Esophagus squamous epithelium (tissue), 5 donors: ENCODE measurements at places on chromosomes 5 and 9. TPM values are rescaled to one million over a fixed set of nuclear protein-coding genes. Genes with fewer than 3 reads are reported as not detected.

DNA sequence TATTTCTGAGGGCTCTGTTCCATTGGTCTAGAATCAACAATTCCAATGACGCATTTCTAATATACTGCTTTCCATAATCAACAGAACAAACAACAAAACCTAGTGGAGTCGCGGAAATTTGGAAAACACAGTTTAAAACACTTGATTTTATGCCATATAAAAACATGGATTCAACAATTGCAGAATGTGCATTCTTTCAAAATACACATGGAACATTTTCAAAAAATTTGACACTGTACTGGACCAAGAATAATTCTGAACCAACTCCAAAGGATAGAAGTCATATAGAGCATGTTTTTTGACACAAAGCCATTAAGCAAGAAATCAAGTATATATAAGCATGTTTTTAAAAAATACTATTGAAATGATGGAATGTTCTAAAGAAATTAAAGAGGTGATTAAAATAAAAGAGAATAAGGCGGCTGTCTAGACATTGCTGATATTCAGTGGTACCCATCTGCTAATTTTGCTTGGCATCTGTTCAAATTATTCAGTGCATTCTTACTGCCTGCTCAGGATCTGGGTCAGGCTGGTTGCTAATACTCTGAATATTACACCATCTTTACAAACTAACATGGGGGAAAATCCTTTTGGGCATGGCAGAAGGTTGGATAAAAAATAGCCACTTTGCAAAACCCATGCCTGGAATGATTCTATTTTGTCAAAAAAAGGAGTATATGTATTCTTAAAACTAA is 221.3 kb downstream of the NPR3 start:
- no peaks in the 10 kb centered on the region for H3K36me3 ChIP-seq
- no peak for DNase-seq
- no peak overlapping the region for H3K4me3 ChIP-seq

GRCh38 chr5:108753877-108754276 is 6.2 kb downstream of the FER start:
- H3K4me1 ChIP-seq, result peaks cover 44% of the 10 kb centered on the region
- H3K36me3 ChIP-seq, result no peaks in the 10 kb centered on the region
- H3K27ac ChIP-seq, result no peak overlapping the region
- no peak overlapping the region for H3K4me3 ChIP-seq
- no peaks in the 10 kb centered on the region for H3K27me3 ChIP-seq

DNA sequence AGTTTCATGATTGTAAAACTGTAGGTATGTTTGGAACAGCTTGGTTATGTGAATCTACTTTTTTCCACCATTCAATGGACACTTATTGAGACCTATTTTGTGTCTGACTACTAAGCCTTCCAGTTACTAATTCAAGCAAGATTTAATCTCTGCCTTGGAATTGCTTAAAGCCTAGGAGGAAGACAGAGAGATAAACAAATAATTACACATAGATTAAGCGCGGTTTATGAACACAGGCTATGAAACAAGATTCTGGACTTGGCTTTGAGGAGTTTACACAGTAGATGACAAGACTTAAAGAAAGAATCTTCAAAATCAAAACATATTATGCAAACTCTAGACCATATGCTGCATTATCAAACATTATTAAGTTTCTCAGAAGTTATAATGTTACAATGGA is 340.4 kb downstream of the RASEF start:
- no peak overlapping the region for H3K4me3 ChIP-seq
- H3K27ac ChIP-seq, result no peak overlapping the region
- no peaks in the 10 kb centered on the region for H3K4me1 ChIP-seq
- no peaks in the 10 kb centered on the region for H3K36me3 ChIP-seq
- H3K27me3 ChIP-seq, result no peaks in the 10 kb centered on the region
- DNase-seq, result no peak

DNA sequence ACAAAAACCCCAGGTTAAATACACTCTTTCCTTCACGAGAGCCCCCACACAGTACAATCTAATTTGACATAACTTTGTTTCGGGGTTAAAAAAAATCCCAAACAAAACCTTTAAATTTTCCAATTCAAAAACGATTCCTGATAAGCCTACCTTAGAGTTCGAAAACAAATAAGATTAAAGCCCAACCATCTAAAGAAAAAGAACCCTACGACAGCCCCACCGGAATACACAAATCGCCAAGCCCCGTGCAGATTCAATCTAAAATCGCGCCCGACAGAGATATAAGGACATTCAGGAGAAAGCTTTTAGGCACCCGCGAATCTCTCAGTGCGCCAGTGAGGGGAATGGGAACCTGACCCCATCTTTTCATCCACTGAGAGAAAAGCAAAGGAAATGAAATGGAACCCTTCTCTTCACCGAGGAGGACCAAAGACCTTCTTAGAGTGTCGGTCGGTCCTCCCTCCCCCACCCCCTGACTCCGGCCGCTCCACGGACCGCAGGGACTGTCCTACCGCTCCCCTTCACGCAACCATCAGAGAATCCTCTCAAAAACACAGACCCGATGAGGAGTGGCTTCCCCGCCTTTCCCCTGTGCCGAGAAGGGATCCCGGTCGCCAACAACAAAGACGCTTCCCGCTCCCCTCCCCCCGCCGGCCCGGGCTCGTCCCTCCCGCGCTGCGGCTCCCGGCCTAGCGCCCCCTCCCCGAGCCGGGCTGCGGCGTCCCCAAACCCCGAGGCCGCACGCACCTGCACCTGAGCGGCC is 925 bp downstream of the ABHD17B start:
- H3K36me3 ChIP-seq, result no peaks in the 10 kb centered on the region
- peak overlapping the region; percentile 85 for H3K4me3 ChIP-seq
- H3K4me1 ChIP-seq, result peaks cover 10% of the 10 kb centered on the region
- H3K27ac ChIP-seq, result peak overlapping the region; percentile 94

DNA sequence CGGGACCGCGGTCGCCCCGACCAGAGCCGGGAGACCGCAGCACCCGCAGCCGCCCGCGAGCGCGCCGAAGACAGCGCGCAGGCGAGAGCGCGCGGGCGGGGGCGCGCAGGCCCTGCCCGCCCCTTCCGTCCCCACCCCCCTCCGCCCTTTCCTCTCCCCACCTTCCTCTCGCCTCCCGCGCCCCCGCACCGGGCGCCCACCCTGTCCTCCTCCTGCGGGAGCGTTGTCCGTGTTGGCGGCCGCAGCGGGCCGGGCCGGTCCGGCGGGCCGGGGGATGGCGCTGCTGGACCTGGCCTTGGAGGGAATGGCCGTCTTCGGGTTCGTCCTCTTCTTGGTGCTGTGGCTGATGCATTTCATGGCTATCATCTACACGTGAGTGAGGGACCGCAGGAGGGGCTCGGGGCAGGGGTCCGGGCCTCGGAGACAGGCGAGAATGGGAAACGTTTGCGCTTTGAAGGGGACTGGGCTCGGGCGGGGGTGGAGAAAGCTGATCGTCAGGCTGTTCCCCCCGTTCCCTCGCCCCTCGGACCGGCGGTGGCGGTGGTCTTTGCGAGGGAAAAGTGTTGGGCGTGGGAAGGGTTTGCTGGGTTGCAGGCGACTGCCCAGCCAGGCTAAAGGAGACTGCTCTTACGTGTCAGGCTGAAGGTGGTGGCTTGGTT is 457 bp downstream of the UGCG start:
- H3K27ac ChIP-seq, result peak overlapping the region; percentile 97
- H3K27me3 ChIP-seq, result no peaks in the 10 kb centered on the region
- peaks cover 37% of the 10 kb centered on the region for H3K4me1 ChIP-seq

GRCh38 chr5:92665506-92665905 is 915.5 kb downstream of the NR2F1-AS1 start:
- no peak for DNase-seq
- no peaks in the 10 kb centered on the region for H3K36me3 ChIP-seq
- no peak overlapping the region for H3K4me3 ChIP-seq
- H3K27me3 ChIP-seq, result no peaks in the 10 kb centered on the region
- no peaks in the 10 kb centered on the region for H3K4me1 ChIP-seq
- no peak overlapping the region for H3K27ac ChIP-seq

DNA sequence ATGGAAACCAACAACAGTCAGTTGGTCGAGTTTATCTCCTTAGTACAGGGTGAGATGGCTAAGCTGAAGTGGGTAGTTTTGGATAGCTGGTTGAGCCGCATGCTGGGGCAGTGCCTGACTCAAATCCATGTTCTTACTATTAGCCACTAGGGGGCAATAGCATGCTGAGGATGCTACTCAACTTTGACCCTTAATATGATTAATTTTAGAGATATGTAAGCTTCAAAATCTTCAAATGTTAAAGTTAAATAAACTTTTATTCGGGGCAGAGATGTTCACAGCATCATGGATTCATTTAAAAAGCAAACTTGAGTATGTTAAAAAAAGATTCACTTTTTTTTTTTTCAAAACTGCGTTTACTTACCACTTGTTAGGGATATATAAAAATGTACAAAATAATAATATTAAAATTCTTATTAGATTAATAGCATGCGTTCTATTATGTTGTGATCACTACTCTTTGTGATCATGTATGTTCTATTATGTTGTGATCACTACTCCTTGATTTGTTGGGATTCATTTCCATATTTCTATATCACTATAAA is 57.0 kb downstream of the C9orf153 start:
- H3K36me3 ChIP-seq, result no peaks in the 10 kb centered on the region
- no peak for DNase-seq
- H3K4me3 ChIP-seq, result no peak overlapping the region
- no peaks in the 10 kb centered on the region for H3K4me1 ChIP-seq
- no peak overlapping the region for H3K27ac ChIP-seq
- H3K27me3 ChIP-seq, result no peaks in the 10 kb centered on the region

DNA sequence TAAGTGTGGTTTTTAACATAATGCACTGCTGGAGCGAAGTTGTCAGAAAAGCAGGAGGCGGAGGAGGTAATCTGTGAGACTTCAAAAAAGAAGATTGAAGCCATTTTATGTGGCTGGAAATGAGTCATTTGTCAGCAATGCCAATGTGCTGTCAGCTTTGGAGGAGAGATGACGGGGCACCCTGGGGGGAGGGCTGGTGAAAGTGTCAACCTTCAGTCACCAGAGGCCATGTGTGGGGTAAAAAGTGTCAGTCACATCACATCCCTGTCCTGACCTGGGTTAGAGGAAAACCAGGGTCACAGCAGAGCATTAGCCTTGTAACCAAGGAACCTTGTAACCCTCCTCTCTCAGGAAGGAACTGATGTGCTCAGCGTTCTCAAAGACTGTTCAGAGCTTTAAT is 59.1 kb downstream of the TLR4 start:
- no peak overlapping the region for H3K4me3 ChIP-seq
- no peaks in the 10 kb centered on the region for H3K27me3 ChIP-seq
- DNase-seq, result no peak
- no peaks in the 10 kb centered on the region for H3K4me1 ChIP-seq

GRCh38 chr5:171152382-171152781 is 156.7 kb upstream of the TLX3 start:
- no peak overlapping the region for H3K4me3 ChIP-seq
- H3K4me1 ChIP-seq, result no peaks in the 10 kb centered on the region
- H3K36me3 ChIP-seq, result no peaks in the 10 kb centered on the region

DNA sequence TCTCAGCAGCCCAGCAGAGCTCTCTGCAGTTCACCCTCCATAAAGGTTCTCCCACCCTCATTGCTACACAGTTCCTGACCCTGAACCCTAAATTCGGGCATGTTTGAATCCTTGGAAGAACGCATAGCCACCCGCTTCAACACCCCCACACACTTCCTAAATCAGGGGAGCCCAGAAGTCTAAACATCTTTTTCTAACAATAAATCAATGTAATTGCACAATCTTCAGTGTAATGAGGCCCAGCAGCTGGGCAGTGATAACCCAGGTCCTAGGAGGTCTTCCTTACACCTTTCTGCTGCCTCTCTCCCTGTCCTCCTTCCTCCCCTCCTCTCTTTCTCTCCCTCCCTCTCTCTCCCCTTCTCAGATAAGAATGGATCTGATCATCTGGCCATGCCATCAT is 88.0 kb downstream of the IRX2 start:
- DNase-seq, result no peak
- H3K4me1 ChIP-seq, result no peaks in the 10 kb centered on the region
- no peak overlapping the region for H3K27ac ChIP-seq
- no peak overlapping the region for H3K4me3 ChIP-seq
- no peaks in the 10 kb centered on the region for H3K27me3 ChIP-seq

GRCh38 chr9:115781070-115781736 is 372.4 kb upstream of the PAPPA start:
- no peaks in the 10 kb centered on the region for H3K36me3 ChIP-seq
- DNase-seq, result no peak
- no peaks in the 10 kb centered on the region for H3K27me3 ChIP-seq
- H3K27ac ChIP-seq, result no peak overlapping the region
- H3K4me1 ChIP-seq, result no peaks in the 10 kb centered on the region

DNA sequence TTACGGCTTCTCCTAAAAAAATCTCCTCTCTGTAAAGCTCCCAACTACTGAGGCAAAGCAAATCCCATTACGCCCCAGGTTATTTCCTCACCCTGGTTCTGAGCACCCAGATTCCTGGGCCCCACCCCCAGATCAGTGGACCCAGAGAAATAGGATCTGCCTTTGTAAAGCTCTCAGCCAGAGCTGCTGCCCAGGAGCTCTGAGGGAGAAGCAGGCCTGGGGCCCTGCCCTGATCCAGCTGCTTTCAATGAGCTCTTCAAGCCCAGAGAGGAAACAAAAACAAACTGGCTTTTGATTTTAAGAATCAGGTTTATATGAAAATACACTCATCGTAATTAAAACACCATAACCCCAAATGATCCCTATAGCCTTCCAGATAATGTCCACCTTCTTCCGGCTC is 124.5 kb downstream of the C5orf15 start:
- H3K27me3 ChIP-seq, result peaks cover 5% of the 10 kb centered on the region
- no peak overlapping the region for H3K4me3 ChIP-seq
- H3K27ac ChIP-seq, result no peak overlapping the region
- H3K36me3 ChIP-seq, result no peaks in the 10 kb centered on the region

The TRIM36 gene
- total RNA-seq, result 0.47 TPM

The ARSK gene
- total RNA-seq, result 4.4 TPM

The CRB2 gene
- not detected for total RNA-seq

The TNC gene
- 50.7 TPM for total RNA-seq

The GLRX gene
- total RNA-seq, result 10.5 TPM

The ADAMTSL2 gene
- 2.1 TPM for total RNA-seq

The SLC31A2 gene
- 7.1 TPM for total RNA-seq

The AHRR gene
- 1.1 TPM for total RNA-seq

The PCDHGA7 gene
- 2.0 TPM for total RNA-seq

The FOXD4L5 gene
- total RNA-seq, result not detected

The OTP gene
- total RNA-seq, result not detected
